Glomerular endothelial cell (primary cell): ENCODE measurements at places on chromosomes 13 and 19. TPM values are rescaled to one million over a fixed set of nuclear protein-coding genes. Genes with fewer than 3 reads are reported as not detected.

- DNase-seq, result no peak
These were observed 8.8 kb downstream of the TPT1 start for GRCh38 chr13:45332036-45332830.

DNA sequence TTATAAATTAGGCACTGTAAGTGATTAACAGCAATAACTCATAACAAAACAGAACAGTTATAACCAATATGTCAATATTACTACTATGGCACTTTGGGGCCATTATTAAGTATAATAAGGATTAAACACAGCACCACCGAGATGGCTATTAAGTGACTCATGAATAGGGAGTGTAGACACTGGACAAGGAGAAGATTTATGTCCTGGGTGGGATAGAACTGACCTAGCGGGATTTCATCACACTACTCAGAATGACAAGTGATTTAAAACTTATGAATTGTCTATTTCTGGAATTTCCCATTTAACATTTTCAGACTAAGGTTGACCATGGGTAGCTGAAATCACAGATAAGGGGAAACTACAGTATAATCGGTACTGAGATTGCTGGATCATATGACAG, 79.0 kb upstream of the SLC7A1 start:
- DNase-seq, result no peak

GRCh38 chr13:27425158-27425917, 919 bp downstream of the GTF3A start:
- DNase-seq, result no peak

DNA sequence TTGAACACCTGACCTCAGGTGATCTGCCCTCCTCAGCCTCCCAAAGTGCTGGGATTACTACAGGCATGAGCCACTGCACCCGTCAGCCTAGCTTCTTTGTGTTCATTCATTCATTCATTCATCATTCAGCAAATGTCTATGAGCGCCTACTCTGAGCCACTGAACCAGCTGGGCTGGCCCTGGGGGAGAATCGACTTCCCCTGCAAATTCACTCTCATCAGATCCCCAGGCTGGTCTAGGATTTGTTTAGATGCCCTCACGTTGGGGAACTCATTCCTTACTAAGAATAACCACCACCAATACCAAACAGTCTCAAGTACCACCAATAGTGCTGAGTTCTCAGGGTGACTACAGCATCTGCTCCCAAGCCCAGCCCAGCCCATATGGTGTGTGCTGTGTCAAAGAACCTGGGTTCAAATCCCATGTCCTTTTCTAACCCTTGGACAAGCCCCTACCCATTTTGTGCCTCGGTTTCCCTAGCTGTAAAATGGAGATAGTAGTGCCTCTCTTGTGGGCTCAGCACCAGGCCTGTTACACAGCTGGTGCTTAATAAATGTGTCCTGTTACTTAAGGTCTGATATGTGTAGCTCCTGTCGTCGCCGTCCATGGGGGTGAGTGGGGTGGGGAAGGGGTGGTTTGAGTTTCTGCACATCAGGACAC, 16.8 kb downstream of the NRTN start:
- no peak for DNase-seq

DNA sequence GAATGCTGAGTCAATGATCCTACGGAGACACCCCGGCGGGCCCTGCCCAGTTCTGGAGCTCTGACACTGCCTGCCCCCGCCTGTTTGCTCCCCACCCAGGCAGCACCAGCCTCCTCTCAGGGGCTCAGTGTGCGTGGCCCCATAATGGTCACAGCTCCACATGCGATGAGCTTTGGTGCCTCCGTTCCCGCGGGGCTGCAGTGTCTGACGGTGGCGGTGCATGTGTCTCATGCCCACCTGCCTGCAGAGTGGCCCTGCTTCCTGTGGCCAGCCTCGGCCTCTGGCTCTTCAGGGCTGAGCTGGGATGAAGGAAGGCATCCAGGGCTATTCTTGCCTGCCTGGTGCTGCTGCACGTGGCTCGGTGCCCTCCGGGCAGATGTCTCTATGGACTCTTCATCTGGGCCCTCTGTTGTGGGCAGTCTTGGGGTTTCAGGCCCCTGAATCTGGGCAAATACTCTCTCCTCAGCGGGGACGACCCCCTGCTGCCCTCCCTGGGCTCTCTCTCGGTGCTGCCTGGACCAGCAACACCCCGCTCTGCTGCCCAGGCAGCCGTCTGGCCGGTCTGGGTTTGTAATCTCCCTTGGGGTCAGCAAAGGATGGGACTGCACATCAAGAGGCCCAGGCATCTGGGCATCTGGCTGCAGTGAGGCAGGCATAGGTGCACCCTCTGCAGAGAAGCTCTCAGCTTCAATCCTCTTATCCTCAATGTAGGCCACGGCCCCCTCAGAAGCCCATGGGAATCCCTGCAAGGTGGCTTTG, 19.3 kb upstream of the TMEM255B start:
- DNase-seq, result no peak

GRCh38 chr13:47990427-47990826, 10.6 kb downstream of the SUCLA2 start:
- DNase-seq, result no peak

- no peak for DNase-seq
These were observed 9.8 kb upstream of the CEACAM18 start for GRCh38 chr19:51468545-51468920.

- DNase-seq, result no peak
These were observed 820.6 kb downstream of the PCDH17 start for GRCh38 chr13:58452123-58452623.

- DNase-seq, result no peak
These were observed 21.8 kb downstream of the ARRDC2 start for GRCh38 chr19:18029617-18030338.

- no peak for DNase-seq
These were observed 79.4 kb upstream of the NBEA start for GRCh38 chr13:34862716-34863115.

DNA sequence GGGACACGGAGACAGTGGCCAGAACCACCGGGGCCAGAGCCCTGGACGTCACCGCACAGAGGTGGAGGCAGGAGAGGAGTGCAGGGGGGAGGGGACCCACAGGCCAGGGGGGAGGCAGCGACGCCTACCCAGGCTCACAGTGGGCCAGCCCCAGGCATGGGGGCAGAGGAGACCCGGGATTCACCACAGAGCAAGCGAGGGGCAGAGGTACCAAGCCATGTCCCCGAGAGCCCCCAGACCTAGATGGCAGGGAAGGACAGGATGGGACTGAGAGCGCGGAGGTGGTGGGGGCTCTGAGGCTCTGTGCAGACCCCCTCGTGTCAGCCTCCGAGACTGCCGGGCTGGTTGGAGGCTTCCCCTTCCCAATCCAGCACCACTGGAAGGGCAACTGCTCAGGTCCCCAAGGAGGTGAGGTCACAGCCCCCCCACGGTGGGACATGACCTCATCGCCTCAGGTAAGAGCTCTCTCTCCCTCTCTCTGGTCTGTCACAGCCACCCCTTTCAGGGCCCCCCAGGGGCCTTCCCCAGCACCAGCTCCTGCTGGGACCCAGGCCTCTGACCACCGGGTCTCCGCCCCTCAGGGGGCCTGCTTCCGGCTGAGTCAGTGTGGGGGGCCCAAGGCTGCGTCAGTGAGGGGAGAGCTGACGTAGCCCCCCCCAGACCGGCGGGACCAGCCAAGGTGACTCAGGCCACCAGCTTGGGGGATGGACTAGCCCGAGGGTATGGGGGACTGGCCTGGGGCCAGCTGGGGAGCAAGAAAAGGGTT, 2.2 kb upstream of the IL11 start:
- DNase-seq, result no peak

DNA sequence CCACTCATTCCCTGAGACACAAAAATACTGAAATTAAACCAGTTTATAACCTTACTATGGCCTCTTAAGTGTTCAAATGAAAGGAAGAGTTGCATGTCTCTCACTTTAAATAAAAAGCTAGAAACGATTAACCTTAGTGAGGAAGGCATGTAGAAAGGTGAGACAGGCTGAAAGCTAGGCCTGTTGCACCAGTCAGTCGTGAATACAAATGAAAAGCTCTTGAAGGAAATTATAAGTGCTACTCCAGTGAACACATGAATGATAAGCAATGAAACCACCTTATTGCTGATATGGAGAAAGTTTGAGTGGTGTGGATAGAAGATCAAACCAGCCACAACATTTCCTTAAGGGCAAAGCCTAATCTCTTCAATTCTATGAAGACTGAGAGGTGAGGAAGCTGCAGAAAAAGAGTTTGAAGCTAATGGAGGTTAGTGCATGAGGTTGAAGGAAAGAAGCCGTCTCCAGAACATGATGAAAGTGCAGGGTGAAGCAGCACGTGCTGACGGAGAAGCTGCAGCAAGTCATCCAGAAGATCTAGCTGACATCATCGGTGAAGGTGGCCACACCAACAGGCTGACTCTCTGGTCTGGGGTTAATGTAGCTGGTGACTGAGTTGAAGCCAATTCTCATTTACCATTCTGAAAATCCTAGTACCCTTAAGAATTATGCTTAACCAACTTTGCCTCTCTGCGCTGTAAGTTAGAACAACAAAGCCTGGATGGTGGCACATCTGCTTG, 94.5 kb upstream of the TEX29 start:
- DNase-seq, result no peak

DNA sequence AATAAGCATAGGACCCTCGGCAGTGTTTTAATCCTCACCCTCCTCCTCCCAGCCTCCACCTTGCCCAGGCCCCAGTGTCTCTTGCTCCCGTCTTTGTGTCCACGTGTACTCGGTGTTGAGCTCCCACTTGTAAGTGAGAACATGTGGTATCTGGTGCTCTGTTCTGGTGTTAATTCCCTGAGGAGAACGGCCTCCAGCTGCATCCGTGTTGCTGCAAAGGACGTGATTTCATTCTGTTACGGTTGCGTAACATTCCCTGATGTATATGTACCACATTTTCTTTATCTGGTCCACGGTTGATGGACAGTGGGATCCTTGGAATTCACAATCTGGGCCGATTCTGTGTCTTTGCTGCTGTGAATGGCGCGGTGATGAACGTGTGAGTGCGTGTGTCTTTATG, 44.7 kb upstream of the TFDP1 start:
- no peak for DNase-seq

DNA sequence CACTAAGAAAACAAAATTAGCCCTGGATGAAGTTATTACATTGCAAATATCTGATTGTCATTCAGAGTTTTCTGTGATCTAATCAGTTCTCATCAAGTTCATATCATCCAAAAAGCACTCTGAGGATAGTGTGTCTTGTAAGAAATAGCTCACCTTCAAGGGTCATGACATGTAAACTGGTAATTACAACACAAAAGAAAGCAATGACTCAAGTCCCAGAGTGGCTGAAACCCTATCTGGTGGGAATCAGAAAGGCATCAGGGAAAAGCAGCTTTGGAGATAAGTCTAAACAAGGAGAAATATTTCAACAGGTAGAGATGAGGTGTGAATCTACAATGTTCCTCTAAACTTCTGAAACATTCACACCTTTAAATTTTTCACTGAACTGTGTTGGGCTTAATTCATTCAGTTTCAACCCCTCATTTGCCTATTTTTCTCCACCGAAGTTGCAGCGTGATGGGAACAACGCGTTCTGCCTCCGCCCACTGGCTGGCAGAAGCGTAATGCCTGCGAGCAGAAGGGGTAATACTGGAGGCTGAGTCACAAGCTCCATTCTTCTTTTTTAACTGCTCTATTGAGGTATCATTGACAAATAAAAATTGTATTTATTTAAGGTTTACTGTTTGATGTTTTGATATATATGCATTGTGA, 155.2 kb upstream of the IPO5 start:
- DNase-seq, result no peak

- no peak for DNase-seq
These were observed 681 bp upstream of the ZNF606 start for GRCh38 chr19:58003174-58003828.

GRCh38 chr13:68481130-68481529, 1251.0 kb upstream of the PCDH9 start:
- no peak for DNase-seq

- DNase-seq, result no peak
These were observed 1.7 kb upstream of the SMAD9 start for GRCh38 chr13:36921631-36922301.

DNA sequence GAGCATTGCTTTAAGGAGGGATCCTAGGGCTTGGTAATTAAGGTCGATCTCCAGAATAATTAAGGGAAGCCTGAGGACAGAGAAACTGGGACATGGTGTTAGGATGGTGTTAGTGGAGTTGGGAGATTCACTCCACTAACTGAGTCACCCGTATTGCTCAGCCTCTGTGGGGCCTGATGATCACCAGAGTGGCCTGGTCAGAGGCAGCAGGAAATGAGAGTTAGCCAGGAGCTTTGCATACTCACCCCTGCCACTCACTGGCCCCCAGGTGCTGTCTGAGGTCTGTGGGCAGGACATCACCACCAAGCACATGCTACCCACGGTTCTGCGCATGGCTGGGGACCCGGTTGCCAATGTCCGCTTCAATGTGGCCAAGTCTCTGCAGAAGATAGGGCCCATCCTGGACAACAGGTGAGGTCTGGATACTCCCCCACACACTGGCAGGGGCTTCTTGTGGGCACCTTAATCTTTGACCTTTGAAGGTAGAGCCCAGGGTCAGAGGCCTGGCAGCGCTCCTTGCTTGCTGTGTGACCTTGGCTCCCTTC, 32.1 kb downstream of the PPP2R1A start:
- DNase-seq, result no peak

GRCh38 chr13:46136688-46137087, 31.9 kb upstream of the CPB2 start:
- no peak for DNase-seq

DNA sequence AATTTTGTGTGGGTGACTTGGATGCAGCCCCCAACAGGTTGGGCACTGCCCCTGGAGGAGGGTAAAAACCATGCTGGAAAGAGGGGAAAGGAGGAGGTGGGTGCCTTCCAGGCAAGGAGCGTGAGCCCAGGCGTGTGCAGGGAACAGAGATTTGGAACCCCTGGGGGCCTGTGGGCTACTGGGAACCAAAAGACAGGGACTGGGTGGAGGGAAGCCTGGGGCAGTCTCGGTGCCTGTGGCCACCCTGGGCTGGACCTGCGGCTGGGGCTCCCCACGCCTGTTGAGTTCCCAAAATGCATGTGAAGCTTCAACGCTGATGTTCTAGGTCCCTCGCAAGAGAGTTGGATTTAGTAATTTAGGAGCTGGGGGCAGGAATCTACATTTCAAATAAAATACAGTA, 24.8 kb downstream of the GGACT start:
- no peak for DNase-seq

DNA sequence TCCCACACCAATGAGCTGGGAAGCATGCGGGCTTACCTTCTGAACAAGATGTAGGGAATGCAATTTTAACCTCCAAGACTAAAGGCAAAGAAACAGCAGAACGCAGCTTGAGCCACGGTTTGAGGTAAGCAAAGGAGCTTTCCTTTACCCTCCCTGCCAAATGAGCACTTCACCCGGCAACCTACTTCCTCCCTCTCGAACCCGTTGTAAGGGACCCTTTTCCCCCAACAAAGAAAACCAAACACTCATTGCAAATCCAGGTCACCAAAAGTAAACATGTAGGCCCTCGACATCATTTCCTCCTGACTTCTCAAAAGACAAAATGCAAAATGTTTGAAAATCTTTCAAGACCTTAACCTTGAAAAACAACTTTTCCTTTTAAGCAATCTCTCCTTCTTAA, 65.3 kb downstream of the ABCC4 start:
- DNase-seq, result no peak

GRCh38 chr19:2578391-2578890, 102.5 kb downstream of the GADD45B start:
- no peak for DNase-seq

The CDX2 gene
- total RNA-seq, result not detected in 2 replicates

The CATSPERD gene
- not detected in 2 replicates for total RNA-seq

The ZNF540 gene
- total RNA-seq, result 0.18 and 0.34 TPM in 2 replicates

The ARRDC2 gene
- 15.5 and 38.1 TPM in 2 replicates for total RNA-seq

The TMEM238 gene
- total RNA-seq, result 0.58 and 1.3 TPM in 2 replicates
